Panc1 (cell line): ENCODE measurements at places on chromosomes 6 and 20.

DNA sequence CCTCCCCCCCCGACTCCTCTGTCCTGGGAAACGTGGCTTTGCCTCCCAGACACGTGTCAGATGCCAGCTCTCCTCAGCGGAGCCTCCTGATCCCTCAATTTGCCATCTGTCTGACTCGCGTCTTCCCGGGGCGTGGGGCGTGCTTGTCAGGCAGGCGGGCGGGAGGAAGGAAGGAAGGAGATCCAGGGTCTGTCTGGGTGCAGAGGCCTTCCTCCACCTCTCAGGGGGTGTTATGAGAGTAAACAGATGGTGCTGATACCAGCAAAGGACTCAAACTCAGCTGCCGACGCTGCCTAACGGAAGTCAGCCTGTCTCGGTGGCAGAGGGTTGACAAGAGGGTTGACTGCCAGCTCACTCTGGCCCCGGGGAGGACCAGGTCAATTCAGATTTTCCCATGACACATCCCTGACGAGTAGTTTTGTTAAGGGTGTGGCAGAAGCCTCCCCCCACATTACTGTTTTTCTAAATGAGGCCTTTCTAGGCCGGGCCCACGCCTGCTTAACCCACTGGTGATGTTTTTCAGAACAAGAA is 17.0 kb downstream of the UQCC2 start:
- H3K27ac ChIP-seq: peak overlapping the region; percentile 65
- H3K27me3 ChIP-seq: no peaks in the 10 kb centered on the region
- H3K36me3 ChIP-seq: peaks cover 8% of the 10 kb centered on the region; the same call in 1 of the 2 replicates
- H3K4me1 ChIP-seq: peaks cover 44% of the 10 kb centered on the region
- peak; percentile 72 for DNase-seq
- H3K4me3 ChIP-seq: no peak overlapping the region

DNA sequence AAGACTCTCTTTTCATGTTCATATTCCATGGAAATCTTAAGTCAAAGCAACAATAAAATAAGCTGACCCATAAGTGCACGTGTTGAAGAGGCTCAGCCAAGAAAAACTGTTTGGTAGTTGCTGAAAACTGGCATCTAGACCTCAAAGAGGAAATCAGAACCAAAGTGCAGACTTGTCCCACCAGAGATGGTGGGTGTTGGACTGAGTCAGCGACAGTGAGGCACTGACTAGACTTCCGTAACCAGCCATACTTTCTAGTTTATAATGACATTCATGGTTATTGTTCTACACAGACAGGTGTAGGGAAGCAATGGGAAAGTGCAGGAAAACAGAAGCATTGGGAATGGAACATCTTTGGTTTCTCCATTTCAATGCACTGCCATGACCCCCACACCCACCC is 175.7 kb upstream of the AGPAT4 start:
- DNase-seq: no peak
- no peaks in the 10 kb centered on the region for H3K36me3 ChIP-seq
- no peaks in the 10 kb centered on the region for H3K4me1 ChIP-seq

DNA sequence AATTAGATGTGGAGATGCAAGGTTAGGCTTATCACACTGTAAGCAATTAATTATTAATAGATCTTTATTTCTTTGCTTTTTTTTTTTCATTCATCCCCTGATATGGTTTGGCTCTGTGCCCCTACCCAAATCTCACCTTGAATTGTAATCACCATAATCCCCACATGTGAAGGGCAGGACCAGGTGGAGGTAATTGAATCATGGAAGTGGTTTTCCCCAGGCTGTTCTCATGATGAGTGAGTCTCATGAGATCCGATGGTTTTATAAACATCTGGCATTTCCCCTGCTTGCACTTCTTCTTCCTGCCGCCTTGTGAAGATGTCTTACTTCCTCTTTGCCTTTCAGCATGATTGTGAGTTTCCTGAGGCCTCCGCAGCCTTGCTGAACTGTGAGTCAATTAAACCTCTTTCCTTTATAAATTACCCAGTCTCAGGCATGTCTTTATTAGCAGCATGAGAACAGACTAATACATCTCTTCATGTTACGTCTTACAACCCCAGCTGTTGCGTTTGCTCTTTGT is 333.8 kb downstream of the CDH26 start:
- H3K27me3 ChIP-seq: no peaks in the 10 kb centered on the region
- no peaks in the 10 kb centered on the region for H3K4me1 ChIP-seq
- no peak overlapping the region for H3K4me3 ChIP-seq
- no peaks in the 10 kb centered on the region for H3K36me3 ChIP-seq
- DNase-seq: no peak

GRCh38 chr6:126337323-126337722 is 2.6 kb upstream of the CENPW start:
- no peak overlapping the region for H3K27ac ChIP-seq
- DNase-seq: no peak
- H3K36me3 ChIP-seq: no peaks in the 10 kb centered on the region
- H3K4me3 ChIP-seq: no peak overlapping the region

DNA sequence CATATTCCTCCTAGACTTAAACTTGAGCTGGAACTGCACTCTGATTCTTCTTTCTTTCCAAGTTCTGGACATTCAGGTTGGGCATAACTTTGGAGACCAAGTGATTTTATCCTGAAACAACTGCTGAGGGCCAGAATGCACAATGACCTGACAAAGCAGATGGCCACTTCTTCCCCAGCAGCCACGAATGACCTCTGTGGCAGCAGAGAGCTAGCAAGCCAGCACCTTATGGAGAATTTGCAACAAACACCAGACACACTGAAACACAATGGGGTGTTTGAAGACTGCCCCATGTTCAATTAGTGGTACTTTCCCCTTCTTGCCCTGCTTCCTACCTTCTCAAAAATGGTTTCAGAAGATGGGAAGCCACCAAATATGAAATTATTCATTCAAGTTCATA is 4.2 kb upstream of the TENT5A start:
- H3K4me1 ChIP-seq: no peaks in the 10 kb centered on the region; the same call in 1 of the 2 replicates
- peaks cover 16% of the 10 kb centered on the region for H3K27me3 ChIP-seq
- H3K27ac ChIP-seq: no peak overlapping the region
- no peaks in the 10 kb centered on the region for H3K36me3 ChIP-seq

DNA sequence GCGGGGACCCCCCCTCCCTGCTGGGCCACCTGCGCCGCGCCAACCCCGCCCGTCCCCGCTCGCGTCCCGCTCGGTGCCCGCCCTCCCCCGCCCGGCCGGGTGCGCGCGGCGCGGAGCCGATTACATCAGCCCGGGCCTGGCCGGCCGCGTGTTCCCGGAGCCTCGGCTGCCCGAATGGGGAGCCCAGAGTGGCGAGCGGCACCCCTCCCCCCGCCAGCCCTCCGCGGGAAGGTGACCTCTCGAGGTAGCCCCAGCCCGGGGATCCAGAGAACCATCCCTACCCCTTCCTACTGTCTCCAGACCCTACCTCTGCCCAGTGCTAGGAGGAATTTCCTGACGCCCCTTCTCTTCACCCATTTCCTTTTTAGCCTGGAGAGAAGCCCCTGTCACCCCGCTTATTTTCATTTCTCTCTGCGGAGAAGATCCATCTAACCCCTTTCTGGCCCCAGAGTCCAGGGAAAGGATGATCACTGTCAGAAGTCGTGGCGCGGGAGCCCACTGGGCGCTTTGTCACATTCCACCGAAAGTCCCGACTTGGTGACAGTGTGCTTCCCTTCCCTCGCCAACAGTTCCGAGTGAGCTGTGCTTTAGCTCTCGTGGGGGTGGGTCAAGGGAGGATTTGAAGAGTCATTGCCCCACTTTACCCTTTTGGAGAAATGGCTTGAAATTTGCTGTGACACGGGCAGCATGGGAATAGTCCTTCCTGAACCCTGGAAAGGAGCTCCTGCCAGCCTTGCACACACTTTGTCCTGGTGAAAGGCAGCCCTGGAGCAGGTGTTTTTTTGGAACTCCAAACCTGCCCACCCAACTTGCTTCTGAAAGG is 2.1 kb downstream of the VEGFA start:
- H3K4me1 ChIP-seq: peaks cover 37% of the 10 kb centered on the region
- no peaks in the 10 kb centered on the region for H3K27me3 ChIP-seq
- peak overlapping the region; percentile 99 for H3K27ac ChIP-seq
- no peak for DNase-seq

- no peak for DNase-seq
- no peaks in the 10 kb centered on the region for H3K4me1 ChIP-seq
- H3K36me3 ChIP-seq: no peaks in the 10 kb centered on the region
- no peak overlapping the region for H3K27ac ChIP-seq
- H3K4me3 ChIP-seq: no peak overlapping the region
Measured at GRCh38 chr6:31225735-31226134, 46.2 kb downstream of the HLA-C start.

DNA sequence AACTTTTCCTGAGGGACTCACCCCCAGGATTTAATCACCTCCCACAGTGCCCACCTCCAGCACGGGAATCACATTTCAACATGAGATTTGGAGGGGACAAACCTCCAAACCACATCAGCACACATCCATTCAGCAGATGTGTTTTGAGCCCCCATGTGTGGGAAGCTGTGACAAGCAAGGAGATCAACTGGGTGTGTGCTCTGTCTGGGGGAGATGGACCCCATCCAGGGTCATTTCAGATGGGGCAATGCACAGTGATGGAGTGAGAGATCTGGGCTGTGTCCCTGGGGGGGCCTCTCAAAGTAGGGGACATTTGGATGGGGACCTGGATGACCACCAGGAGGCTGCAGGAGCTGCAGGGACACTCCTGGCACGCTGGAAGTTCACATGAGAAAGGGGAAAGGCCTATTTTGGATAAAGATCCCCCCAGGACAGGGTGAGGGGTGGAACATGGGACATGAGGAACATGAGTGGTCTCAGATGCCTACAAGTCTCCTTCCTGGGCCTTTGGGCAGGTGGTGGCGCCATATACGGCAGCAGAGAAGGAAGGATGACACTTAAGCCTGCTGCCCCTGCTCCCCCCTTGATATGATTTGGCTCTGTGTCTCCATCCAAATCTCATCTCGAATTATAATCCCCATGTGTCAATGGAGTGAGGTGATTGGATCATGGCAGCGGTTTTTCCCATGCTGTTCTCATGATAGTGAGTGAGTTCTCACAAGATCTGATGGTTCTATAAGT is 49.6 kb downstream of the SLC2A10 start:
- H3K4me3 ChIP-seq: no peak overlapping the region
- no peaks in the 10 kb centered on the region for H3K27me3 ChIP-seq
- no peak overlapping the region for H3K27ac ChIP-seq
- no peaks in the 10 kb centered on the region for H3K4me1 ChIP-seq
- no peak for DNase-seq

DNA sequence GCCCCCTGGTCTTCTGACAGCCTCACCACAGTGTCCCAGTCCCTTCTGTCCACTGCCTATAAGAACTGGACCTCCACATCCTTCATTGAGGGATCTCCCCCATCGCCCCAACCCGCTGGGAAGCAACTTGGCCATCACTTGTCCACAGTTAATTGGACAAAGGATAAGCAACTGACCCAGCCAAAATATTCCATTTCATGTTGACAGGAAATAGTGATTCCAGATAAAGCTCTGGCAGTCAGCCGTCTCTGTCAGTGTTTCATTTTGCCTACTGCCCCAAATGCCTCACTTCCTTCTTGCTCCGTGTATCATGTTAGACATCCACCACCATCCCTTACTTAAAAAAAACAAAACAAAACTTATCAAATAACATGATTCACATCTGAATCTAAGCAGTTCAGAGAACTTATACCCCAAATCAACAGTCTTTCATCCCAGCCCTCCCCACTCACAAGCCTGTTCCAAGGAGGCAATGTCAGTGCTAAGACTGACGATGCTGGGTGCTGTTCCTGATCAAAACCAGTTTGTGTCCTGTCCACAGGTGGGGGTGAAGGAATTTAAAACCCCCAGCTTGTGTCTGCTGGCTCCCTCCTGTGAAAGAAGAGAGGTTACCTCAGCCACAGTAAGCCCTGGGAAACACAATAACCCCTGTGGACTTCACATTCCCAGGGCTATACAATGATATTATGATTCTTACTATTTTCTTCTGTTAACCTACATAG is 162.5 kb downstream of the WDR27 start:
- no peaks in the 10 kb centered on the region for H3K36me3 ChIP-seq
- no peaks in the 10 kb centered on the region for H3K4me1 ChIP-seq
- no peaks in the 10 kb centered on the region for H3K27me3 ChIP-seq

DNA sequence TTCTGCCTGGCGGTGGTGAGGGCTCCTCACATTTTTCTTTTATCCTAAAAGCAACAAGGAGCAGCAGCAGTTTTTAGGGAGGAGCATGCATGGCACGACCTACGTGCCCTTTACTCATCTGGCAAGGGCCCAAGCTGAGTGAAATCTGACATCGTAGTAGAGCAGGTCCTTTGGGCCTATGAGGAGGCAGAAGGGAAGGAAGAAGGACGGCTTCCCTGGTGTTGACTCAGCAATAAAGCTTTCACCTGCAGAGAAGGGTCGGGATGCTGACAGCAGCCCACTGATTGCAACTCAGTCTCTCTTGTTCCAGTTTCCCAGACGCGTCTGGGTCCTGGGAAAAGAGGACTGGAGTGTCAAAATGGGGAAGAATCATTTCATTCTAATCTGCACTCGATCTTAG is 409.1 kb upstream of the AGPAT4 start:
- no peaks in the 10 kb centered on the region for H3K27me3 ChIP-seq
- no peaks in the 10 kb centered on the region for H3K4me1 ChIP-seq
- no peak overlapping the region for H3K4me3 ChIP-seq
- DNase-seq: no peak
- H3K27ac ChIP-seq: no peak overlapping the region

DNA sequence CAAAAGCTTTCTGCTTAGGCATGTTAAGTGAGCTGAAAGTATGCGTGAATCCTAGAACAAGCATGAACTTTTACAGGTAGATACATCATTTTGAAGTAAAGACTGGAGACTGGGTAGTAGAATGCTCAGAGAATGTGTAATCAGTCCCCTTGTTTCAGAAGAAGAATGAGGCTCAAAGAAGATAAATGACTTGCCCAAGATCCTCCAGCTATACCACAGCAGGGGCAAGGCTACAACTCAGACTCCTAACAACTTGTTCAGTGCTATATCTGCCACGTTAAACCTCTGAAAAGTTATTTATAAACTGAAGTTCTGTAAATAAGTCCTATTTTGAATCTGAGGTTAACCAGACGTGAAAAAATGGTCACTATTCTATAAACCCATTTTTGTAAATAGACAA is 2.9 kb downstream of the RIPOR2 start:
- peaks cover 19% of the 10 kb centered on the region for H3K27me3 ChIP-seq
- DNase-seq: no peak
- no peak overlapping the region for H3K4me3 ChIP-seq
- no peak overlapping the region for H3K27ac ChIP-seq
- no peaks in the 10 kb centered on the region for H3K36me3 ChIP-seq

DNA sequence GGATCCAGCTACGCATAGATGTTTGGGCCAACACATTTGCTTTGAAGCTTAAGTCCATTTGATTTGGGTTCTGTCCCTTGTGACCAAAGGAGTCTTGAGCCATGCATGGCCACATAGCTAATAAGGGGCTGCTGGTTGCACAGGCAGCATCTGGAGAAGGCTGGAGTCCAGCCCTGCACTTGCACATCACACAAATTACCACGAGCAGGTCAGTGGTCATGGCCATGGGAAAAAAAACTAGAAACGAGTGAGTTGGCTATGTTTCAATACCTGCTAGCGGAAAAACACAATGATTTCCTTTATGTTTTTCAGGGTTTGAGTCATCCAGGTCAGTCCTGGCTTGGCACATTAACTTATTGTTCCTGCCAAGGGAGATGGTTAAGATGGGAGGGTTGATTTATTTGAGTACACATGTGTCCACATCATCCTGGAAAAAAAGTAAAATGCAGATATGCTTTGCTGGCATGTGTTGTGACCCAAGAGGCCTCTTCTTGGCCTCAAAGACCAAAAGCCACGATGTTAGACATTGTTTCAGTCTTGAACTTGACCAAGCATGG is 5.6 kb upstream of the STX16 start:
- no peaks in the 10 kb centered on the region for H3K27me3 ChIP-seq
- H3K4me3 ChIP-seq: no peak overlapping the region
- no peaks in the 10 kb centered on the region for H3K36me3 ChIP-seq
- H3K4me1 ChIP-seq: 0 out of 2 replicates have a peak, but pooled peaks cover 2% of the 10 kb centered on the region
- no peak for DNase-seq
